Suprapubic skin (tissue), 4 donors: ENCODE measurements at places on chromosomes 7 and 10. TPM values are rescaled to one million over a fixed set of nuclear protein-coding genes. Genes with fewer than 3 reads are reported as not detected.

CALD1 gene
- 69.2 TPM for total RNA-seq

DNA sequence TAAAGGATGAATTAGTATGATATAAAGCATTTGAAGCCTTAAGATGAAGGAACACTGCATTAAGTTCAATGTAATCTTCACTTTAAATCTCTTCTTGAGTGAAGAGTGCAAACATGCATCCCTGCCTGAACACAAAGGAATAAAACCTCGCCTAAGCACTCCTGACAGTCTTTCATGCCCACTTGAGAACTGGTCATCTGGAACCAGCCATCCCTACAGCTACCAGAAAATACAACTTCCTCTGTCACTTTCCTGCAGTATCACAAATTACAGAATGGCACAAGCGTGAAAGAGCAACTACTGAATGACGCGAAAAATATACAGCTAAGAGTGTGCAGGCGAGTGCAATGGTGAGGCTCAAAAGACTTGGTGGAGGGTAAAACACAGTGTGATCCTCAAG lies 1079.9 kb downstream of the CNTNAP2 start:
- no peak for DNase-seq
- no peaks in the 10 kb centered on the region for H3K36me3 ChIP-seq
- H3K27me3 ChIP-seq, result no peaks in the 10 kb centered on the region
- H3K4me1 ChIP-seq, result no peaks in the 10 kb centered on the region

ZNF853 gene
- total RNA-seq, result 3.4 TPM

DNA sequence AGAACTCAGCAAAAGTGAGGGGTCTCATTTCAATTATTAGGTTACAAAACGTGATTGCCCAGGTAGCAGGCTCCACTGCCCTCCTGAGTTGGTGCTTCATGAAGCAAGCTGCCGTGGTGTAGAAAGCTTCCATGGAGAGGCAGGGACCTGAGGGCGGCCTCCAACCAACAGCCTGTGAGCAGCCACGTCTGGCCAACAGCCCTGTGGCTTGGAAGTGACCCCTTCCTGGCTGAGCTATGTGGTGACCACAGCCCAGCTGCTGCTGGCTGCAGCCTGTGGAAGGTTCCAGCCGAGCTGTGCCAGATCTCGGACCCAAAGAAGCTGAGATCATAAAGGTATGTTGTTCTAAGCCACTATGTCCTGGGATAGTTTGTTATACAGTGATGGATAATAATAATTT lies 122.5 kb upstream of the KLF6 start:
- H3K36me3 ChIP-seq, result no peaks in the 10 kb centered on the region
- DNase-seq, result peak; percentile 80
- peaks cover 13% of the 10 kb centered on the region for H3K4me1 ChIP-seq
- no peaks in the 10 kb centered on the region for H3K27me3 ChIP-seq
- H3K4me3 ChIP-seq, result no peak overlapping the region

DNA sequence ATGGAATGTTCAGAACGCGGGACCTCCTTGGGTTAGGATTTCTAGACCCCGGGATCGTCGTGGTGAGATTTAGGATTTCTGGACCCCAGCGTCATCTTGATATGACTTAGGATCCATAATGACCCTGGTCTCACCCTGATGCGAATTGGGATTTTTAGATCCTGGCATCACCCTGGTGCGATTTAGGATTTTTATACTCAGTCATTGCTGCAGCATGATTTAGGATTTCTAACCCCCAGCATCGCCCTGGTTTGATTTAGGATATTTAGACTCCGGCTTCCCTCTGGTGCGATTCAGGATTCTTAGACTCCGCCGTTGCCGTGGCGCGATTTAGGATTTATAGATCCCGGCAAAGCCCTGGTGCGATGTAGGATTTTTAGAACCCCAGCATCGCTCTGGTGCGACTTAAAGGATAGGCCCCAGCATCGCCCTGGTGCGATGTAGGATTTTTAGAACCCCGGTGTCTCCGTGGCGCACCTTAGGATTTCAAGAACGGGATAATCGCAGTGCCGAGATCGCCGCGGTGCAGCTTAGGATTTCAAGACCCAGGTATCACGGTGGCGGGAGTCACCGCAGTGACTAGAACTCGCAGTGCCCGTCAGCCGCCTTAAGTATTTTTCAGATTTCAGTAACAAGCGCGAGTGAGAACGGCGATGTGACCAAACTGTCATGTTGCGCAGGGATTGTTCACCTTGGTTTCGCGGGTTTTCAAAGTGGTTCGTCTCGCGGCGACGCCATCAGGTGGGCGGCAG lies 814 bp downstream of the MEST start:
- no peaks in the 10 kb centered on the region for H3K36me3 ChIP-seq
- no peak for DNase-seq
- H3K27me3 ChIP-seq, result no peaks in the 10 kb centered on the region
- H3K27ac ChIP-seq, result no peak overlapping the region
- H3K4me3 ChIP-seq, result peak overlapping the region; percentile 53
- peaks cover 14% of the 10 kb centered on the region for H3K4me1 ChIP-seq

DNA sequence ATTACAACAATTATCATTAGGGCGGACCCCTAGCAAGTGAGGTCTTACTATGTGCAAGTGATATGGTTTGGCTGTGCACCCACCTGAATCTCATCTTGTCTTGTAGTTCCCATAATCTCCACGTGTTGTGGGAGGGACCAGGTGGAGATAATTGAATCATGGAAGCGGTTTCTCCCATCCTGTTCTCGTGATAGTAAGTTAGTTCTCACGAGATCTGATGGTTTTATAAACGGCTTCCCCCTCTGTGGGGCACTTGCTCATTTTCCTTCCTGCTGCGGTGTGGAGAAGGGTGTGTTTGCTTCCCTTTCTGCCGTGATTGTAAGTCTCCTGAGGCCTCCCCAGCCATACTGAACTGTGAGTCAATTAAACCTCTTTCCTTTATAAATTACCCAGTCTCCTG lies 96.1 kb upstream of the CDK6 start:
- no peak for DNase-seq
- no peak overlapping the region for H3K4me3 ChIP-seq
- H3K27me3 ChIP-seq, result no peaks in the 10 kb centered on the region
- peaks cover 10% of the 10 kb centered on the region for H3K4me1 ChIP-seq
- no peaks in the 10 kb centered on the region for H3K36me3 ChIP-seq

DNA sequence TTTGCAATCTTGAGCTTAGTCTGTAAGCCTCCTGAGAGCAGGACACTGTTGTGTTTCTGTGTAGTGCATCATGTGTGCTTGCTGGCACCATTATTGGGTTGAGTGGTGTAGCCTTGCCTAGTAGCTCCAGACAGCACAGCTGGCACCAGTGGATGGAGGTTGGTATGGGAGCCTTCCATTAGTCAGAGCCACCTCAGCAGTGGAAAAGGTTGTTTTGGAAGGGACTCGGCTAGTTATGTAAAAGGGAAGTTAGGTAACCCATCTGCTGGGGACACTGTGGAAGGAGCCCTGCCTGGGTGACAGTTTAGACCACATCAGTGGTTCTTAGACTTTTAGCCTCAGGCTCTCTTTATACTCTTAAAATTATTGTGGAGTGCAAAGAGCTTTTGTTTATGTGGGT lies 16.3 kb downstream of the MINDY4 start:
- peaks cover 3% of the 10 kb centered on the region for H3K4me1 ChIP-seq
- H3K36me3 ChIP-seq, result peaks cover 37% of the 10 kb centered on the region
- no peak for DNase-seq
- H3K4me3 ChIP-seq, result no peak overlapping the region
- no peaks in the 10 kb centered on the region for H3K27me3 ChIP-seq

DNA sequence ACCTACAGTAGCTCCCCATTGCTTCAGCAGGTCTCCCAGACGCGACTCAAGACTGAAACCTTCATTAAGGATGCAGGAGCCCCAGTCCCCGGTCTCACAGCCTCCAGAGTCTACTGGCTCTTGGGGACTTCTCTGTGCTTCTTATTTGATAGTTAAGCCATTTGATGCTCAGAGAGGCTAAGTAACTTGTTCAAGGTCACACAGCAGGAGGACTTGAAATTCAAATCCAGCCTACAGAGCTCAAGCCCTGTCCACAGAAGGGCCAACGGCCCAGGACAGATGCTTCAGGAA lies 21.2 kb upstream of the ZMIZ1 start:
- no peaks in the 10 kb centered on the region for H3K36me3 ChIP-seq
- H3K4me3 ChIP-seq, result no peak overlapping the region
- peaks cover 22% of the 10 kb centered on the region for H3K4me1 ChIP-seq
- no peaks in the 10 kb centered on the region for H3K27me3 ChIP-seq
- DNase-seq, result peak; percentile 55

NUDT5 gene
- 49.2 TPM for total RNA-seq
